Spleen (tissue), 13 donors: ENCODE measurements at places on chromosomes 7 and 10.

- no peak for DNase-seq
These were observed 108.7 kb downstream of the NEURL1 start for GRCh38 chr10:103602028-103602851.

DNA sequence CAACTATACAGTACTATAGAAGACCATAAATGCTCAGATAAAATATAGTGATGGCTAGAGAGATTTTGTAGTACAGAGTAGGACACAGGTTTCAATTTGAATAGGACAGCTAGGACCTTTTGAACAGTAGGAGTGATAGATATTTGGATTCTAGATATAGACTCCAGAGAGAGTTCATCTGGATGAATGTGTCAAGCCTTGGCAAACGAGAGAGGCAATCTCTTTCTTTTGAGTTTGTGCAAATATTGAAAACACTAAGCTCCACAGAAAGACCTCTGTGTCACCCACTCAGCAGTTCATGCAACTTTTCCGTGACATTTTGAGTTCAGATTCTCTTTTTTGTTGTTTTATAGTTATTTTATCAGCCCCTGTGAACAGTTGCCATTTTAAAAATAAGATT is 834.3 kb upstream of the COBL start:
- DNase-seq = no peak

- peak; percentile 73 for DNase-seq
These were observed at the start of gene HOXA10 for GRCh38 chr7:27173956-27174873. HOXA10 (minus strand) TSS chr7:27174320; CDS start chr7:27174306, 14 bp downstream.

DNA sequence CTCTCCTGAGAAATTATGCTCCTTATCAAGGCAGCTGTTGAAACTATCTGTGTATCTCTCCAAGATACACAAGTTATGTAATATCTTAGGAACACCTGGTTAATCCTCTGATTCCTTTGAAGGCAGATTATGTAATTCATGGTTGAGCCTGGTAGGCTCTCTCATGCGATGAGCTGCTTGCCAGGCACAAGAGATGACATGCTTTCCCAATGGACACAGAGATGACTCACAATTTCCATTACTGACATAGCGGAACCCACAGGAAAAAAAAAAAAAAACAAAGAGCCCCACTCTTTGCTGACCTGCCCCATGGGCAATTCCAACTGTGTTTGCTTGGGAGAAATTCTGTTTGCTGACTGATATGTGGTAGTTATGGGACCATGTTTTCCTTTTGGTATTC is 736.4 kb upstream of the PHF14 start:
- no peak for DNase-seq

- DNase-seq = no peak
These were observed 182.1 kb downstream of the ARID5B start for GRCh38 chr10:62083412-62084267.

DNA sequence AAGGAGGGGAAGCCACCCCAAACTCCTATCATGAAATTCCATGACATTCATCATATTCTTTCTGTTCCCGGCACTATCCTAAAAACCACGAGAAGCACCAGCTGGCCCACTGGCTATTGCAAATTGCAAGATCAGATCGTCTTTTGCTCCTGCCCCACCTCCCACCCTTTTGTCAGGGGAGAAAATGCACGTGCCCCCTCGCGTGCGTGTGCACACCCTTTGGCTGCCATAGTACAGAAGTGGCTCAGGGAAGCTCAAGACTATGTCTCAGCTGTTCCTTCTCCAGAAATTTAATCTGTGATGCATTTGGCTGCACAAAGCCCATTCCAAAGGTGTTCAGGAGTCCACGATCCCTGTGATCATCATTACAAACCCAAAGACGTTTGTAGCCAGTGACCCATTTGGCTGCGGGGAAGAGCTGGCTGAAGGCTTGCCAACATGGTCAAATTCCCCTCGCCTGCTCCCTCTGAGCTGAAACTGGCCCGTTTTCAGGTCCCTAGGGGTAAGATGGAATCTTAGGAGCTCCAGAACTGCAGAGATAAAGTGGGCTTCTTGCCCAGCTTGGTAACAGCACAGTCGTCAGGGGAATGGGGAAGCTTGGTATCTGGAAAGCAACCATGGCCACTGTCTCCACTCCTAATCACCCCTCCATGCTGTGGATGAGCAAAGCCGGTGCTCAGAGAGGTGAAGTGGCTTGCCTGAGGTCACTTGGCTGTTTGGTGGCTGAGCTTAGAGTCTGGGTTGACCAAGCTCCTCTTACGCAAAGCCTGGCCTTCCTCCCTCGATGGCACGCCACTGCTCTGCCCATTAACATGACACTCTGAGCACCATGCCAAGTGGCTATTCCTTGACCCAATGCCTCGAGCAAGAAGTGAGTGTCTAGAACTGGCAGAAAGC is 155.4 kb downstream of the NEURL1 start:
- no peak for DNase-seq

DNA sequence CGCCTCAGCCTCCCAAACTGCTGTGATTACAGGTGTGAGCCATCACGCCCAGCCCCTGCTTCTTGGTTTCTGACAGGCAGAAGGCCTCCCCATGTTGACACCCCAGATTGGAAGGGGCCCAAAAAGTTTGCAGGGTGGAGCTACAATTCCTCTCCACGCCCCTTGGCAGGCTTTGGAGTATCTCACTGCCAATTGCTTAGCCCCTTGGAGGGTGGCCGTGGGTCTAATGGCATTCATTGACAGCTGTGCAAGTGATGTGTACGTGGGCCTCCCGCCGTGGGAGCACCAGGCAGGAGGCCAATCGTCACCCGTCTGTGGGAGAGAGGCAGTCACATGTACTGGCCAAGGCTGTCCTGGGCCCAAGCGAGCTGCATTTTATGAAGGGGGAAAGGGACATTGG is 73.7 kb upstream of the PPIF start:
- DNase-seq = no peak

DNA sequence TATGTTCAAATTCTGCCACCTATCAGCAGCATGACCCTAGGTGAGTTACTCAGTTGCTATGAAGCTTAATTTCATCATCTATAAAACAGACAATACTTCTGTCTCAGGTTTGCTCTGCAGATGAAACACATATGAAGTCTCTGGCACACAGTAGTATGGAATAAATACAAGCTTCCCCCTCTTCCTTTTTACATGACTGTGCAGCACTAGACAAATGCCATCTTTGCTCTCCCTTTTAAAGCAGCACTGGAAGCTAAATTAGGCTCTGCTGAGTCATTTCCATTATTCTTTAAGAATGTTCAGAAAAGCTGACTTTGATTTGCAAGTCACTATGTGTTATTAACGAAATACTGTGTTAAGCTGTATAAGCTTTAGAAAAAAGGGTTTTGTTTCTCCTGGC is 40.7 kb upstream of the ANAPC16 start:
- no peak for DNase-seq

- no peak for DNase-seq
These were observed 2.1 kb downstream of the ADD3 start for GRCh38 chr10:110009736-110010475.

- DNase-seq = no peak
These were observed 6.9 kb downstream of the IRF5 start for GRCh38 chr7:128944487-128945236.

DNA sequence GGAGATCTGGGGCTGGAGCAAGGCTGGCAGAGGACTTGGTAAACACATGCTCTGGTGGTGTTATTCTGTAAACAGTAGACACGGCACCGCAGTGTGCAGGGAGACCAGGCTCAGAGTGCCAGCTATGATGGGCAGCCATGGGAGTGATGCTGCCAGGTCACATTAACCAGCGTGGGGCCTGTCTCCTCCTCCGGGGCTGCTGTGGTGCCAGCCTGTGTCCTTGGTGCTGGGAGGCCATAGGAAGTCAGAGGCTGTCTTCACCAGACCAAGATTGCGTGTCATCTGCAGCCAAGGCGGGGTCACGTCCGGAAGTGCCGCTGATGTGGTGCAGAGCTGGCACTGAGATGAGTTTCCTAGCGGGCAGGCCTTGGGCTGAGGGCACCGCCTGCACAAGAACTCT is 236.0 kb downstream of the GLRX3 start:
- DNase-seq = no peak

GRCh38 chr10:100998991-100999741 is 442 bp upstream of the LZTS2 start:
- DNase-seq = peak; percentile 97

DNA sequence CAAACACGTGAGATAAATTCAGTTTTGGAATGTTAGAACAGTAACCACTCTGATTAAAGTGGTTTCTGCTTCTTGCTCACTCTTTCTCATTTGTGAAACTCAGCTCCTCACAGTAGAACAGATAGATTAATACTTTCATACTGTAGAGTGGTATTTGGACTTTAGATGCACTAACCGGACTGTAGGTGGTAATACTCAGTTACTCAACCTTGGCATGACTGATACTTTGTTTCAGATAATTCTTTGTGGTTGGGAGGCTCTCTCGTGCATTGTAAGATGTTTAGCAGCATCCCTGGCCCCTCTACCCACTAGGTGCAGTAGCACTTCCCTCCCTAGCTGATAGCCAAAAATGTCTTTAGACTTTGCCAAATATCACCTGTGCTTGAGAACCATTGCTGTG is 37.6 kb downstream of the MCU start:
- no peak for DNase-seq

DNA sequence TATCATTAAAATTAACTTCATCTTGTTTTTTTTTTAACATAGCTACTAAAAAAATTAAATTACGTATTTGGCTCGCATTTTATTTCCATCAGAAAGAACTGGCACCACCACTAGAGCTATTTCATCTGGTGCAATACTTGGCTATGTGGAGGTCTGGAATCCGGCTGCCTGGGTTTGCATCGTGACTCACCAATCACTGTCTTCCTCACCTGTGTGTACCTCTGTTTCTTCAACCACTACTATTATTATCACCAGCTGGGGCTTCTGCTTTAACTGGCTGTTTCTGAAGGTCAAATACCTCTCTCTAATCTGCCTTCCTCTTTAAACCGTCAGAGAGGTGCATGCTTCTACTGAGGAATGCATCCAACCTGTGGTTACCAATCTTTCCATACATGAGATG is 6.5 kb downstream of the WDR91 start:
- DNase-seq = no peak

- DNase-seq = no peak
These were observed 131.7 kb downstream of the DYNC1I1 start for GRCh38 chr7:95904099-95904498.

- DNase-seq = no peak
These were observed 27.1 kb downstream of the ACSM6 start for GRCh38 chr10:95221124-95221523.

DNA sequence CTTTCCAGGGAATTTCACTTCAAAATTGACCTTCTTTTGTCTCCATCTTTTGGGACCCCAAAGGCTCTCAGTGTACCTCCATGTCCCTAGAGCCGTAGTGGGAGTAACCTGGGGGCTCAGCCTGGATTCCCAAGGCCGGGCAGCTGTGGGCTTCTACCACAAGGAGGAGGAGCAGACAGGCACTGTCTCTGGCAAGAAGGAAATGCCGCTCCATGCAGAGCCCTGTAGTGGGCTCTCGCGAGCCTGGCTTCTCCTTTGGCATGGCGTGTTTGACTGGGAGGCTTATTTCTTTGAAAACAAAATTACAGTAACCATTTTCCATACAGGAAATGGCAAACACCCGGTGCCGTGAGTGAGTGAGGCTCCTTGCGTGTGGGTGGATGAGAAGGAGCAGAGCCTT is 76.8 kb upstream of the FAM180A start:
- no peak for DNase-seq

DNA sequence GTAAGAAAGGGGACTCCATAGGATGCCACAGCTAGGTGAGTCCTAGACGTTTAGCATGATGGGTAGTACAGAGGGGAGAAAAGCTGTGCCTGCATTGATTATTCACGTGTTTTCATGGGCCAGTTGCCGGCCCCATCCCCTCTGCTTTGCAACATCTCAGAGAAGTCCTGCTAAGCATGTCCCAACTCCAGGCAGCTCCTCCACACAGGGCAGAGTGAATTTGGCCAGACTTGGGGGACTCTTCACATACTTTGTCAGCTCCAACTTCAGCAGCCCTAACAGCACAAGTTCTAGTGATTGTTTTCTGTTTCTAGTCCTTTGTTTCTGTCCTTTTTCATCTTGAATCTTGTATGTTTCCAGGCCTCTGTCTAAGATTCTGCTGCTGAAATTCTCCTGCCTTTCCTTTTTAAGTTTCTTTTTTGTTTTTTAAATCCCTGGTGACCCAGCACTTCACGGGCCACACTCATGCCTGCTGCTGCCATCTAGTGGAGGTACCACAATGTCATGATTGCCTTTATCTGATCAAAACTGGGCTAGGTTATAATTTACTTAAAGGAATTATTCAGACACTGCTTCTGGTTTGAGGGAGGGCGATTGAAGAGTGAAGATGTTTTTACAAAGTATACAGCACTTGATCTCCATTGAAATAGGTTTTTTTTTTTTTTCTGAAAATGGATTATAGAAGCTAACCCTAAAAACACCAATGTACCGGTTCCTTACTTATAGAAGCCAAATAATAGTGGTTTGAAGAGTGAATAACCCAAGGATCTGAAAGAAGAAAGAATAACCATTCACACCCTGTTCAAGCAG is 276.9 kb downstream of the CSTF2T start:
- no peak for DNase-seq

DNA sequence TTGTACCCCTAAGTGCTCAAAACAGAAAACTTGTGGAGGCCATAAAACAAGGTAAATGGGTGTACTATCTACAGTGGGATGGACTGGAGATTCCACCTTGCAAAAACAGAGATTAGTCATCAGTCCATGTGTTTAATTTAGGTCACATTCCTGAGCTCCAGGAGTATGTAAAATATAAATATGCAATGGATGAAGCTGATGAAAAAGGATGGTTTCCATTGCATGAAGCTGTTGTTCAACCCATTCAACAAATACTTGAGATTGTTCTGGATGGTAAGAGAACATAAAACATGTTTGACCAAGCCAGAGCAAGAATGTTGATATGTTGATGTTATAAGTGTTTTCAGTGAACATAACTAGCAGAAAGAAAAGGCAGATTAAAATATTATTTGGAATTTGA is 14.6 kb downstream of the ASB15 start:
- no peak for DNase-seq

DNA sequence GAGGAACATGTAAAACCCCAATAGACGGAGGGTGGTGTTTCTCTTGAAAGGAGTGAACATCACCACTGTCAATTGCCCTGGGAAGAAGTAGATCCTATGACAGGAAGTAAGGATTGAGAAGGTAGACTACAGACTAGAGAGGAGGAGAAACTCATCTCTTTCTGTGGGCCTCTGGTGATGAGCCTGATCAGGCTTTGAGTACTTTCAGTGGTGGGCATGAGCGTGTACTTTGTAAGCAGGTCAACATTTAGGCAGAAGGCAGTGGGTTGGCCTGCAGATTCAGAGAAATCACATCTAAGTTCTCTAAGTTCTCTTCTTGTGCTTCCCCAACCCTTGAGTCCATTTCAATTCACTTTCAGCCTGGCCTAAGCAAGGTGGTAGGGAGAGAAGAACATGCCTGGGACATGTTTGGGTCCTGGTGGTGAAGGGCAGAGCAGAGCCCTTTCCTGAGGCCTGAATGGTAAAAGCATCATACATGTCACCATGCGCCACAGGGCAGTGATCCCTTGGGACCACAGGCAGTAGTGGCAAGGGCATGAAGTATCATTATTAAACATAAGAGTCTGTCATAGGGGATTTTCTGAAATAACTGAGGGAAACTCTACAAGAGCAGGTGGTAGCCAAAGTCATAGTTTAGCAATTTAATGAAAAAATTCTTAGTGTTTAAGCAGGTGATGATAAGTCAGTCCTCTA is 56.4 kb upstream of the ANKRD1 start:
- no peak for DNase-seq
